ENCODE measurements at places on chromosomes 3 and 15.
A peak's percentile ranks its signal among the peaks of the same experiment; 100 is the strongest.

GRCh38 chr15:48285329-48286214 is 45.7 kb upstream of the DUT start:
- DNase-seq, result peak; percentile 95

- no peak for DNase-seq
Observed at GRCh38 chr3:49627634-49628033, 46.5 kb upstream of the APEH start.

DNA sequence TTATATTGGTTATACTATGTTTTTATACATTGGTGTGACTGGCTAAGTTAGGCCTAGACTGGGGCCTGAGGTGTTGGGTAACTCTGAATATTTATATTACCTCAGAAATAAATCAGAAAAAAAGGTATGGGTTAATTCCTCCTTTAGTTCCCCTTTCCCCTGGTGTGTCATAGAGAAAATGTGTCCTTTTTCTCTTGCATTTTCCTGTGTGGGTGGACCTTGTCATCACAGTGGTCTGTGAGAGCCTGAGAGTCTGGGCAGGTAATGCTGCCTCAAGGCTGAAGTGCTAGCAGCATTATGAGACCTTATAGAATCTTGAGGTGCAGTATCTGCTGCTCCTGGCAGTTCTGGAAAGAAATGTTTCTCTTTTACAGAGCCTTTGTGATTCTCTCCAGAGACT is 69.7 kb downstream of the PCOLCE2 start:
- DNase-seq, result no peak

GRCh38 chr3:134956844-134957243 is 161.8 kb downstream of the EPHB1 start:
- no peak for DNase-seq

GRCh38 chr15:83692746-83693581 is 39.0 kb downstream of the ADAMTSL3 start:
- no peak for DNase-seq

GRCh38 chr3:99236576-99236975 is 335.1 kb upstream of the DCBLD2 start:
- DNase-seq, result no peak

DNA sequence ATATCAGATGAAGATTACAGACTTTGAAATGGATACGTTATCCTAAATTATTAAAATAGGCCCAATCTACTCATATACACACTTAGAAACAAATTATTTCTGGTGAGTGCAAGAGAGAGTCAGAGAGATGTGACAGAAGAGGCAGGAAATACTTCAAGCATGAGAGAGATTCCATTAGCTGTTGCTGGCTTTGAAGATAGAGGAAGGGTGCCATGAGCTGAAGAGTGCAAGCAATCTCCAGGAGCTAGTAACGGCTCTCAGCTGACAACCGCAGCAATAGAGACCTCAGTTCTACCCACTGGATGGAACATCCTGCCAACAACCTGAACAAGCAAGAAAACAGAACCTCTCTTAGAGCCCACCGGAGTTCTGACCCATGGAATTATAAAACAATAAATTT is 270.7 kb upstream of the SLITRK3 start:
- DNase-seq, result no peak

GRCh38 chr3:152234657-152235375 is 33.9 kb upstream of the MBNL1 start:
- DNase-seq, result no peak

DNA sequence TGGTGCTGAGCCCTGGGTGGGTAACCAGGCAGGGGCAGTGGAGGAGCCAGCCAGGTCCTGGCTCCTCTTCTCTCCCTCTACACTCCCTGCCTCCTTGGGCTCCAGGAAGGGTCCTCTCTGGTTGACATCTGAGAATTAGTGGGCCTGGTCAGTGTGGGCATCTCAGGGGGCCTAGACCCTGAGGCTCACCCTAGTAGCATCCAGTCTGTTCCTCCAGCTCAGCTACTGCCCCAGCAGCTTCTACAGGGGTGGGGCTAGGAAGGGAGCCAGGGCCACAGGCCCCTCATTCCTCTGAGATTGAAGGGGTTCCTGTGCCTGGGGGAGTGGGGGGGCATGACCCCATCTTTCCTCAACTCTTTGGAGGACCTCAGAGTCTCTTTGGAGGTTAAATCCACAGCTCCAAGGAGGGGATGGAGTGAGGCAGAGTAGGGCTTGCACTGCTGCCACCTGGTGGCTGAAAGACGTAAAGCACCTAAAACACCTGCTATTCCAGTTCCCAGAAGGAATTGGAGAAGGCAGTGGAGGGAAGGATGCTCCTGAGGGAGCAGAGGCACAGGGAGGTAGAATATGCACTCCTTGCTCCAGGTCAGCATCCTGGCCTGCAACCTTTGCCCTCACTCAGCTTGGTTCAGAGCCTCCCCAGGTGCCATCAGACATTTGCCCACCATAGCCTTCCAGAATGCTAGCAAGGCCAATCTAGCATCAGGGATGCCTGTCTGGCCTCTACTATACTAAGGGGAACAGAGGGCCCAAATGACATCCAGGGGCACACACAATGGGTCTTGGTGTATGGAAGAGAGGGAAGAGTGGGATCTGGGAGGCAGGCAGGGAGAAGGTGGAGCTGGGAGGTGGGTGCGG is 25.1 kb downstream of the C3orf18 start:
- DNase-seq, result peak; percentile 38

DNA sequence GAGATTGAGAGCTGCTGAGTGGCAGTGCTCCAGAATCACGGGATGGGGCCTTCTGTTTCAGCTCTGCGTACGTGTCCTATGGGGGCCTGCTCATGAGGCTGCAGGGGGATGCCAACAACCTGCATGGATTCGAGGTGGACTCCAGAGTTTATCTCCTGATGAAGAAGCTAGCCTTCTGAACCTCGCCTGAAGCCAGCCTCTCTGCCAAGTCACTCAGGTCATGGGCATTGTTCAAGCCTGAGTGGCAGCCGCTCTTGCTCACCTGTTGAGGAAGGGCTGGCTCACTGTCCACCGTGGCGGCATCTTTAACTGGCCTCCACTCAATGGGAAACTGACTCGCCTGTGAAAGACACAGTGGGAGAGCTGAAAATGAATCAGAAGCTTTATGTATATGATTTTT is 6.6 kb downstream of the POLR2H start:
- DNase-seq, result no peak

- DNase-seq, result no peak
Observed at GRCh38 chr15:55084216-55084615, 112.5 kb downstream of the RSL24D1 start.

GRCh38 chr3:76582632-76583378 is 457.1 kb upstream of the ROBO2 start:
- no peak for DNase-seq
